Muscle of arm (tissue), 14 donors: ENCODE measurements at places on chromosomes 6 and 20. TPM values are rescaled to one million over a fixed set of nuclear protein-coding genes. Genes with fewer than 3 reads are reported as not detected.

Gene LGSN
- not detected for polyA plus RNA-seq

DNA sequence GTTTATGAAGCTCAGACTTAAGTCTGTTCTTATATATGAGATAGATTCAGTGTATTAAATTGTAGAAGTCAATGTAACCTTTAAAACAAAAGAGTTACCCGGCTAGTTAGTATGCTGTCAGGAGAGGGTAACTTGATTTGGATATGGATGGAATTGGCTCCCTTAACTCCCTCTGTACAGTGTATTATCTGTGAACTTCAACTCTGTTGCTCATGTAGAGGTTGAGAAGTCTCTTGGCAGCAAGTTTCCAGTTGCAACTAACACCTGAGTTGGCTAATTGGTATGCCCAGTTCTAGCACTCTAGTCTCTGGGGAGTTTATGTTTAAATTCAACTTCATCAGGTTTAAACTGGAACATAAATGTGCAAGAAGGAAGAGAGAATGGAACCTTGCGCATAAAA lies 111.0 kb downstream of the NCOA3 start:
- no peak for DNase-seq

- DNase-seq = no peak
Observed at GRCh38 chr6:157266274-157267101, 56.8 kb downstream of the TMEM242 start.

Gene OR2J3
- not detected for polyA plus RNA-seq

GRCh38 chr6:101931766-101932165 lies 538.3 kb downstream of the GRIK2 start:
- DNase-seq = no peak
